ENCODE measurements at places on chromosomes 4 and X.

DNA sequence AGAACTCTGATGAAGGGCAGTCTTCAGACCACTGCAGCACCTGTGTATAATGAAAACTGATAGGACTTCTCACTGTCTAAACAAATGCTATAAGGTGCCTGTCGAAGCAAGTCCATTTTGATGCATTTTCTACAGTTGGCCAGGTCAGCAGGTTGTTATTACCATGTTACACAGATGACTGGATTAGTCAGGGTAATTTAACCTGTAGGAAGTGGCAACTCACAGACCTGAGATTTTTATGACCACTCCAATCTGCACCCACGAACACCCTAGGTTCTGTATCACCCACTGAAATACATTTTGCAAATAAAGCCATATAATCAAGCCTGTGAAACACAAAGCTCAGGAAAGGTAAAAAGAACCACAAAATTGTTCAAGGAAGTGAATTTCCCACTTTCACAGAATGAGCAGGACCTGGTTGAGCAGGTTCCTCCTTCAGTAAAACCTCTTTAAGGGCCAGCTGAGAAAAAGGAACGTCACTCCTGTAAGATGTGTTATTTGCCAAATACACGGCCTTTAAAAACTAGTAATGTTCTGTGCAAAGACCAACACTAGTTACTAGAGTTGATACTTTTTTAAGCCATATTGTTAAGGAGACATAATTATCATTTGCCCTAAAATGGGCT is 12.7 kb downstream of the MAML3 start:
- DNase-seq: no peak

GRCh38 chrX:71493111-71493613 is 39.7 kb upstream of the OGT start:
- DNase-seq: no peak

GRCh38 chrX:14837155-14837554 is 35.7 kb downstream of the FANCB start:
- no peak for DNase-seq

- no peak for DNase-seq
Measured at GRCh38 chr4:139469216-139469615, 15.3 kb downstream of the RAB33B start.

DNA sequence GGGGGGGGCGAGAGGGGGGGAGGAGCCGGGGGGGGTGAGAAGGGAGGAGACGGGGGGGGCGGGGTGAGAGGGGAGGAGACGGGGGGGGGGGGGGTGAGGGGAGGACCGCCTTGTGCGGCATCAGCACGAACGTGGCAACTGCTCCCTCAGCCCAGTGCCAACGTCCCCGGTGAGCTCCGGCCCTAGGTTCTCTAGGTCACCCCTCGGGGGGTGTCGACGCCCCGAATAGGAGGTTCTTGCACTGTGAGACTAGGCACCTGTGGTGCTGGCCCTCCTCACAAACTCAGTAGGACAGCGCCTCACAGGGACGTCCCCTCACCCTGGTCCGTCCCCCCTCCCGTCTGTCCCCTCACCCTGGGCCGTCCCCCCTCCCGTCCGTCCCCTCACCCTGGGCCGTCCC is 21.5 kb upstream of the GTPBP6 start:
- DNase-seq: peak; percentile 16

- no peak for DNase-seq
Measured at GRCh38 chr4:123843137-123843536, 446.5 kb downstream of the SPRY1 start.

GRCh38 chr4:80311130-80311529 is 24.4 kb upstream of the CFAP299 start:
- DNase-seq: no peak

DNA sequence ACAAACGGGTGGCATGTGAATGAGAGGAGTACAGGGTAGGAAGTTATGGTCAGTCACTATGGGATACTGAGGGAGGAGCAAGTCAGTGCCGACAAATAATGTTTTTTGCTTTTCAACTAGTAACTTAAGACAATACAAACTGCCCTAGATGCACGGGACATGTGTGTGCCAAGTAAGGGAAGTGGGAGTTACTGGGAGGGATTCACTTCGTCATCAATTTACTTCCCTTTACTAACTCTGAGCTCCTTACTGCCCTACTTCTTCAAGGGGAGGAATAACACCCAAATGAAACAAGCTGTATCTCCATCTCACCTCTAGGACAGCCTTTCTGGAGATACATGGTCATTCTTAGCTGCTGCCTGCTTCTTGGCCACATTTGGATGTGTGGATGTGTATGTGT is 97.7 kb downstream of the DGKK start:
- DNase-seq: no peak

Data from urothelium cell line (cell line).